GM04503 (cell line): ENCODE measurements at places on chromosomes 7 and 10.

DNA sequence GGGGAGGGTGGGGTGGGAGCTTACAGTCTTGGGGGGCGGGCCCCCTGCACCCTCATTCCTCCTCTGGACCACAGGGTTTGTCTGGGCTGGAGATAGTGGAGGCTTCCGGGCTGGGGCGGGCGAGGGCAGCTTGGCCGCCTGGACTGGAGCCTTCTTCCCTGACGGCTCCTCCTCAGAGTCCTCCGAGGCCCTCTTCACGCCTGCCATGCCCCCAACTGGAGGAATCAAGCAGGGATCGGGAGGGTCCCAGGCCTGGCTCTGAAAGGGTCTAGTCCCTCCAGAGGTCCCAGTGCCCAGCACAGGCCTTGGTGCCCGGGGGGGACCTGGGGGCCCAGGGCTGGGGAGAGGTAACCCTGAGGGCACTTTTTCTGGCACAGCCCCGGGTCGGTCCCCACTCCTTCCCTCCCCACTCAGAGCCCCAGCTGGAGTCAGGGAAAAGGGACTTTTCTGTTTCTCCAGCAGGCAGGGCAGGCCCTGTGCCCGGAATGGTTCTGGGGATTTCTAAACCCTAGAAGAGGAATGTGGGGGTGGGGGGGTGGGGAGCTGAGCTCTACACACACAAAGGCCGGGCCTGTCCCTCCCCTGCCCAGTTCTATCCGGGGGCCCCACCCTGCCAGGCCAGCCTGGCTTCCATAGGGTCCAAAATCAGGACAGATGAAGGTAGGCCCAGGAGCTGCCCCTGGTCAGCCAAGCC, 11.6 kb downstream of the MICALL2 start:
- DNase-seq: no peak

DNA sequence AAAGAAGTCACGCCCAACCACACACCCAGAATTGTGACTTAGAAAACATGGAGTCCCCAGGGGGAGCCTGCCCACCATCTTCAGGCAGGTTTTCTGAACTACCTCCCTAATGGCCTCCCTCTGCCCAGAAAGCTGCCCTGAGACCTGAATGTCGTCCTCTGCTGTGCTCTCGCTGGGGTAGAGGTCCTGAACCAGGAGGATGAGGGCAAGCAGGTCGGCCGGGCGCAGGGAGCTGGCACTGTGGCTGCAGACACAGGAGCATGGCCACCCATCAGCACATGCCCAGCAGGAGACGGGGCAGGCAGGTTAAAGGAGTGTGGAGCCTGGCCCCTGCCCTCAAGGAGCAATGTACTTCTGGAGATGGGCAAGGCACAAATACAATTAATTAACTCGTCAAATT, 15.4 kb upstream of the PYROXD2 start:
- DNase-seq: no peak

- no peak for DNase-seq
Measured at GRCh38 chr10:93150289-93150688, 76.6 kb downstream of the CYP26A1 start.

DNA sequence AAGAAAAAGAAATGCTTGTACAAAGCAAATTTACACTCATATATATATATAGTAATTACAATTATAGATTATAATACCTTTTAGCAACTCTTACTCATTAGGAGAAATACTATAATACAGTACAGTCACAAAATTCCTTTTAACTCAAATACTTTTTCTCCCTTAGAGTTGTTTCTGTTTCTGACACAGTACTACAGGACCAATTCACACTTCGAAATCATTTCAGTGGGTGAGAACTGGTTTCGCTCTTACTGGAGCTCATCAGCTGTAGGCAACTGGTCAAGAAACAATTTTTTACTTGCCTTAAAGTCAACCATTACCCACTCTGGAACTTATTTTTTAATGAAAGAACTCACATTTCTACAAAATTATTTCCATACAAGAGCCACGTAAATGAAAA, 6.0 kb downstream of the CCDC186 start:
- no peak for DNase-seq

- DNase-seq: no peak
Measured at GRCh38 chr10:103621783-103622125, 128.2 kb downstream of the NEURL1 start.

- DNase-seq: peak; percentile 51
Measured at GRCh38 chr7:79317728-79318127, 135.7 kb downstream of the MAGI2 start.

DNA sequence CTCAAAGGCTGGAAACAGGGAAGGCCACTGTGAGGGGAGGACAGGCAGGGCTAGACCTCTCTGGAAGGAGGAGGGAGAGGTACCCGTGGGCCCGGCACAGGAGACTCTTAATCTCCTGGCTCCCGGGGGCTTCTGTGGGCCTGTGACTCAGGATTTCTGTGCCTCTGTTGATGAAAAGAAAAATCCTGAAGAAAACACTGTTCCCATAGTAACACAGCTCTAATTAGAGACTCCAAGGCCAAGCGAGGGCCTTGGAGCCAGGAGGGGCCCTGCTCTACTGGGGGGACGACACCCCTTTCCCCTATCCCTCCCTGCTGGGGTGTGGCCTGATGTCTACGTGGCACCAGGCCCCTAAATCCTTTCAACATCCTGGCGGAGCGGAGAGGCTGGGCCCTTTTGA, 174.1 kb upstream of the TNRC18 start:
- DNase-seq: no peak

- DNase-seq: no peak
Measured at GRCh38 chr10:59148701-59149100, 27.7 kb upstream of the PHYHIPL start.

- DNase-seq: no peak
Measured at GRCh38 chr10:77768039-77768438, 130.4 kb upstream of the KCNMA1 start.

DNA sequence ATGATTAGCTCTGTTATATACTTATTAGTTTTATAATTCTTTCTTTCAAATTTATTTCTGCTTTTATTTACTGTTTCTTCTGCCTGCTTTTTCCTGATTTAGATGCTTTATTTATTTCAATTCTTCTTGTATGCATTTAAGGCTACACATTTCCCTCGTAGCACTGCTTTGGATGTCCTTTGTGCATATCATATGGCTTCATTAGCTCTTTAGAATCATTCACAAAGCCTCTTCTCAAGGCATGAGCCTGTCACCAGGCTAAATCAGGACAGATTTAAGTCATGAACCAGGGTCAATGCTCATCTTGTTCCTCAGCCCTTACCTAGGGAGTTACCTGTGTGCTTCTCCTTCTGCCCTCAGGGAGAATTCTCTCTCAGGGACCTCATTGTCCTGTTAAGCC, 56.3 kb downstream of the BAMBI start:
- DNase-seq: no peak

- no peak for DNase-seq
Measured at GRCh38 chr7:42180806-42181205, 56.2 kb downstream of the GLI3 start.

DNA sequence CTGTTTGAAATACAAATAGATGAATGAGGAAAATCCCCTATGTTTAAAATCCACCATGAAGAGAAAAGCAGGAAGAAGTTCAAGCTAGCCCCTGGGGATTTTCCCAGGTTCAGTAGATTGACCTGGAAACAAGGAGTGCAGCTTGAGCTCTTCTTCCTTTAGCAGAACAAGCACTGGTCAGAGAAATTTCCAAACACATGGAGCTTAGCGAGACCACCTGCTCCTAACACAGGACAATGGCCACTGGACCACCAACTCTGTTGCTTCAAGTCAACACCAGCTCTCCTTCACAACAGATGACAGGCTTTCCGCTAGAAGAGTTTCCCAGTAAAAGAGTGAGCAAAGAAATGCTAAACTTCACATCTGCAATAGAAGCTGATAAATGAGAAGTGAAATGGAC, 9.4 kb upstream of the FBXW4 start:
- no peak for DNase-seq

GRCh38 chr10:54363390-54363789, 437.6 kb downstream of the PCDH15 start:
- no peak for DNase-seq

GRCh38 chr10:106722524-106722923, 442.0 kb downstream of the SORCS1 start:
- DNase-seq: no peak

- DNase-seq: peak; percentile 39
Measured at GRCh38 chr7:98802088-98802780, 67.6 kb downstream of the TMEM130 start.

- DNase-seq: no peak
Measured at GRCh38 chr7:64908358-64908757, 5.3 kb downstream of the ZNF273 start.
